Stimulated activated CD4-positive, alpha-beta T cell treated with anti-CD3 and anti-CD28 coated beads, Interleukin-4, amount 100 ng/mL, for 24 hours (primary cell): ENCODE measurements at places on chromosomes 1 and 21.
A peak's percentile ranks its signal among the peaks of the same experiment; 100 is the strongest.

DNA sequence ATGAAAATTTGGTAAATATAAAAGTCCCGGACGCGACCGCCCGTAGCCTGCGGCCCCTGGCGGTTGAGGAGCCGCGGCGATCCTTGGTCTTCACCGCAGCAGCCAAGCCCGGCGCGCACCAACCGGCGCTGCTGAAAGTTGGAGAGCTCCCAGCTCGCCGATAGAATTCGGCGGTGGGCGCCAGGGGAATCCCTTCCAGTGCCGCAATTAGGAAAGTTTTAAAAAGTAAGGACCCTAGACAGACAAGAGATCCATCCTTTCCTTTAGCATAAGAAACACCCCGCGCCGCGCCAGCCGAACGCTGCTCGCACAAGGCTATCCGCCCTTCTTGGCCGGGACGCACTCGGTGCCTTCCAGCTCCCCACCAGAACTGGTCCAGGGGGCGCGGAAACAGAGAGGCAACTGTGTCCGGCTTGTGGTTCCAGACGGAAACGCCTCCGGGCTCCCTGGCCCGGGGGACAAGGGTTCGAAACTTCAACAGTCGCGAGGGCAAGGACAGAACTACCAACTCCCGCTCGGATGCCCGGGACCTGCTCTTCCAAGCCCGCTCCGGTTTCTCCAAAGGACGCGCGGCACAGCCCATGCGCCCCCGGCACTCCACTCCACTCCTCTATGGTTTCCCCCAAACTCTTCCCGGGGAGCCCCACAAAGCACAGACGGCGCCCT is 1.7 kb downstream of the FAM78B start:
- DNase-seq, result no peak

DNA sequence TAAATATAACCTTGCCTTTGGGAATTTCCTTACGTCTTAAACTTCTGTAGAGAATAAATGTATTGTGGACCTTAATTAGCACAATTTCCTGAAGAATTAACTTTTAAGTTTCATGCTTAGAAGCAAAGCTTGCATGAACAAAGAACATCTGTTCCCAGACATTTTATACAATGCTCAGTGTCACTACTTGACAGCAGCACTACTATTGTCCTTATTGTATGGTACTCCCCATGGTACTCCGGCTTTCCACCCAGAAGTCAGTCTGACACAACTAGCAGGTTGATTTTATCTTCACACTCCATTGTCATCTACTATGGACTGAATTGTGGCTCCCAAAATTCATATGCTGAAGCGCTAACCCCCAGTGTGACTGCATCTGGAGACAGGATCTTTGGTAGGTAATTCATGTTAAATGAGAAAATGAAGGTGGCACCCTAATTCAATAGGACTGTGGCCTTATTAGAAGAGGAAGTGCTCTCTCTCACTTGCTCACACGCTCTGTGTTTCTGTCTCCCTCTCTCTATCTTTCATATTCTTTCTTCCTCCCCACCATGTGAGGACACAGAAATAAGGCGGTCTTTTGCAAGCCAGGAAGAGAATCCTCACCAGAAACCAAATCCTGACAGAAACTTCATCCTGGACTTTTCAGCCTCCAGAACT is 10.7 kb upstream of the OR2B11 start:
- no peak for DNase-seq

DNA sequence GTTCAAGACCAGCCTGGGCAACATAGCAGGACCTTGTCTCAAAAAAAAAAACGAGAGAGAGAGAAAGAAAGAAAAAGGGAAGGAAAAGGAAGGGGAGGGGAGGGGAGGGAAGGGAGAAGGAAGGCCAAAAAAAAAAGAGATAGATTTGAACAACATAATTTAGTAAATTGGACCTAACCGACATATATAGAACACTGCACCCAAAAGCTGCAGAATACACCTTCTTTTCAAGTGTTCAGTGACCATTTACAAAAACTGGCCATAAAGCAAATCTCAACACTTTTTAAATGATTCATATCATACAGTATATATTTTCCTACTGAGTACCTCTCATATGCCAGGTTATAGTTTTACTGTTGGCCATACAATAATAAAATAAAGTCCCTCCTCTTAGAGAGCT is 6.9 kb downstream of the TSTD1 start:
- no peak for DNase-seq

GRCh38 chr1:52571783-52572182 is 18.9 kb upstream of the TUT4 start:
- no peak for DNase-seq

GRCh38 chr21:42025376-42026081 is 15.4 kb upstream of the ZBTB21 start:
- DNase-seq, result no peak

GRCh38 chr1:161251579-161251978 is 7.0 kb upstream of the PCP4L1 start:
- DNase-seq, result no peak

DNA sequence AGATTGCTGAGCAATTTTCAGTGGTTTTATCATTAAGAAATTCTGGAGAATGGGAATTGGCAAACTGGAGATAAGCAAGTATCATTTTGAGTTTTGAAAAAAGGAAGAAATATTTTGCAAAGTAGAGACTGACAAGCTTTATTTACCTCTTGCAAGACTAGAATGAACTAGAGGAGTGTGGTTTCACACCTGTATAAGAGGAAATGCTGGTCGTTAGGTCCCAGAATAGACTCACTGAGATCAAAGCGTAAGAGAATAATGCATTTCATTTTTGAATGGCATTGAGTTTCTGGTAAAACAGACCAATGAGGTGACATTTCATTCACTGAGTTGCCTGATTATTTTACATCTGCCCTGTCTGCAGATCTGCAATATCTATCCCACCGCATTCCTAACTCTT is 308.1 kb downstream of the ADGRL2 start:
- DNase-seq, result no peak

DNA sequence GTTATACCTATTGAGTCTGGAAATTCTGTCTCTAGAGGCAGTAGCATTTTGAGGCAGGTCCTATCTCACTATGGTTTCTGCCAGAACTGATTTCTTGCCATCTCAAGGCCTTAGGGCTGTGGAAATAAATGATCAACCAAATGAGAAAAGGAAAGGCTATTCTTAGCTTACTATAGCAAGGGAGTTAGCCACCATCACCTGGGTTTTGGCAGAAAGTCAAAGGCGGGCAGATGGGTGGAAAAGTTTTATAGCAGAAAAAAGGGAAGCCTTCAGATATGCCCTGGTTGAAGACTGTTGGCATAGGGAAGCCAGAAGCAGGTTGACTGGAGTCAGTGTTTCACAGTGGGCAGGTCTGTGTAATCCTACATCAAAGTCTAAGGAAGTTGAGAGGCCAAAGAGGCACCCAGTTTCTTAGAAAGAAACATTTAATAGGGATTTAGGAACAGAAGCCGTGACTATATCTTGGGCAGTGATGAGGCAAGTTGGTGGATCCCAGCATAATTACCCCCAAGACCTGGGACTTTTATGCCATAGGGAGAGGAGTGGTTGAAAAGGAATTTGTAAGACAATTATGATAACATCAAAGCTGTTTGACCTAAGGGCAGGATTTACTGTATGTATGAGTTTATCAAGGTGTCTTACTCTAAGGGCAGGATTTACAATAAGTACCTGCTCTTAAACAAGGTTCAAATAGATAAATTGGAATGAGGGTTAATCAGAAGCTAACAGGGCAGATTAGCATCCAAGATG is 29.7 kb downstream of the CTH start:
- no peak for DNase-seq

- DNase-seq, result no peak
These were observed 61.0 kb downstream of the ZBTB18 start for GRCh38 chr1:244112041-244112440.

- DNase-seq, result no peak
These were observed 3.6 kb upstream of the ZNF124 start for GRCh38 chr1:247175458-247175857.

DNA sequence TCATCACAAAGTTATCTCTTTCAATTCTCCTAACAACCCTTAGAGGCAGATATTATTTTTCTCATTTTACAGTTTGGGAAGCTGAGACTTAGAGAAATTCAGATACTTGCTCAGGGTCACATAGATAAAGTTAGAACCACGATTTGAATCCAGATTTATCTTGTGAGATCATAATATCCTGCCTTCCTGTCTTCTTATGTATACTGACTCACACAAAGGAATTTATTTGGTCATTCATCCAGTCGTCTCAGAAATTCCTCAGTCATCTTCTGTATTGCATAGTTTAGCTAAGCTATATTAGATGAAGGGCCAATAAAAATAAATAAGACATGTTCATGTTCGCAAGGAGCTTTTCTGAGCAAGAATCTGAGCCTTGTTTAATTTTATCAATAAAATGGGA is 35.8 kb upstream of the RUNX1 start:
- DNase-seq, result no peak

DNA sequence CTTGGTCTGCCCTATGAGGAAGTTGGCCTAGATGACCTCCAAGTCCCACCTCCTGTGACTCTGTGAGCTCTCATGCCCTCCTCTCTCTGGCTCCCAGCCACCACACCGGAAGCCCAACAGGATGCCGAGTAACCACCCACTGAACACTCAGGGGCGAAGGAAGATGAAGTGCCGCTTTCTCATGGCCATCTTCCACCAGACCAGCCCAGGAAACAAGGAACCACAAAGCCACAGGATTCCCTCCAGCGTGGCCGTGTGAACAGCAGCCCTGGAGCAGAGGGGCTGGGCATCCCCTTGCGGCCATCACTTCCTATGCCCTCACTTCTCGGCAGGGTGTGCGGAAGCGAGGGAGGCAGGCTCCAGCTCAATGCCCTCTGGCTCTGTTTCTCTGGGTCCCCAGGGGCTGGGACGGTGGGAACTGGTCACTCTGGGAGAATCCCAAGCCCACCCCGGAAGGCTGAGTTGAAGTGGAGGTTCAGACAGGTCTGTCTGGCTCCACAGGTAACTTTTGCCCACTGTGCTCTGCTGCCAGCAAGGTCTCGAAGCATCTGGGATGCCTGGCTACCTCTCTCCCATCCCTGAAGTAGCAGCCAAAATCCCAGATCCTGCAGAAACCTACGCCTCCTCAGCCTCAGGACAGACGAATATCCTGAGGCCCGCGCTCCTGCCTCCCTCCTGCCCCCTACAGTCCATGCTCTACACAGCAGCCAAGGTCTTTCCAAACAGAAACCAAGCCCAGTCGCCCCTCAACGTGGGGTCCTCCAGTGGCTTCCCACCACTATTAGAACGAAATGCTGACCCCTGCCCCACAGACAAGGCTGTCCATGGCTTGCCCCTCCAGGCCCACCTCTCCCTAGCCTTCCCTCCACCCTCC is 44.2 kb upstream of the ECE1 start:
- DNase-seq, result peak; percentile 73

DNA sequence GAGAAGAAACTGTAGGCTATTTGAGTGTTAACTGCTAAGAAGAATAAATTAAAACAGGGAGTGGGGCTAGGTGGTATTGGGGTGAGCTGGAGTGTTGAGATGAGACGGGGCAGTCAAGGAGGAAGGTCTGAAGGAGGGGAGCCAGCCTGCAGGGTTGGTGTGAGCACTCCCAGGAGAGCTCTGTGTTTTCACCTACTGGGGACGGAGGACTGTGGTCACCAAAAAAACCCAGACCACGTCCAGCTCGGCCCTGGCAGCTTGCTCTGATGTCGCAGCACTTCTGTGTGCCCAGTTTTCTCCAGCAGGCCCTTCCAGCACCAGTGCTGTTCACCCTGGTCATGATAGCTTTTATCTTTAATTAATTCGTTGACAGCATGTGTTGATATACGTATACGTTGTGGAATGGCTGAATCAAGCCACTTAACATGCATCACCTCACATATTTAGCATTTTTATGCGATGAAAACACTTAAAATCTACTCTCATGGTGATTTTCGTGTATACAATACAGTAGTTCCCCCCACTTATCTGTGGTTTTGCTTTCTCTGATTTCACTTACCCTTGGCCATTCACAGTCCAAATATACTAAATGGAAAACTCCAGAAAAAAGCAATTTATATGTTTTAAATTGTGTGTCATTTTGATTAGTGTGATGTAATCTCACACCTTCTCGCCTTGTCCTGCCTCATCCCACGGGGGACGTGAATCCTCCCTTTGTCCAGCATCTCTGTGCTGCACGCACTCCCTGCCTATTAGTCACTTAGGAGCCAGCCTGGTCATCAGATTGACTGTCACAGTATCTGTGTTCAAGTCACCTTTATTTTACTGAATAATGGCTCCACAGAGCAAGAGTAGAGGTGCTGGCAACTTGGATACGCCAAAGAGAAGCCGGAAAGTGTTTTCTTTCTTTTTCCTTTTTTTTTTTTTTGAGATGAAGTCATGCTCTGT is 12.3 kb downstream of the FAM3B start:
- DNase-seq, result no peak

DNA sequence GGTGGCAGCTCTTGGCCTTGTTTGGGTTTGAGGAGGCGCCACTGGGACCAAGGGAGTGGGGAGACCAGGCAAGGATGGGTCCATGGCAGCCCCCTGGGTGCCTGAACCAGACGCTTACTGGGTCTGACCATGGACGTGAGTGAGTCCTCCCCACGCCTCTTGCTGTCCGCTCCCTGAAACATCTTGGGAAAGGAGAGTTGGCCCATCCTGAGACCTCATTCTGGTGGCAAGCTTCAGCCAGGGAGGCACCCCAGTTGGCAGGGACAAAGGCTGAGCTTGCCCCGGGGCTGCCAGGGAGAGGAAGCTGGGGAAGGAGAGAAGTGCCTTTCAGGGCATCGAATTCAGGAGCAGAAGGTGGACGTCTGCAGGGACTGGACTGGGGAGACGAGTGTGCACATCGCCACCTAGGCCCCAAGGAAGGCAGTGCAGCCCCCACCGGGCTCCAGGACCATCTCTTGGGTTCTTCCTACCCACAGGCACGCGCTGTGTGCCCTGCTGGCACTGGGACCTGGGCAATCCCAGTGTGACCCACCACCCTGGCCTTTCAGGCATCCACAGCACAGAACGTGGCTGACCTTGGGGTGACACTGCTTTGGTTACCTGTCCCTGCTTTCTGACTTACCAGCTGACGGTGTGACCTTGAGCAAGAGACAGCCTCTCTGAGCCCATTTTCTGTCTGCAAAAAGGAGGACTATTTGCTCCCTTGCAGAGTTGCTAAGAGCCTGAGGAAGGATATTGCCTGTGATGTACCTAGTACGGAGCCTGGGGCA is 132.9 kb upstream of the WNT4 start:
- DNase-seq, result peak; percentile 36

DNA sequence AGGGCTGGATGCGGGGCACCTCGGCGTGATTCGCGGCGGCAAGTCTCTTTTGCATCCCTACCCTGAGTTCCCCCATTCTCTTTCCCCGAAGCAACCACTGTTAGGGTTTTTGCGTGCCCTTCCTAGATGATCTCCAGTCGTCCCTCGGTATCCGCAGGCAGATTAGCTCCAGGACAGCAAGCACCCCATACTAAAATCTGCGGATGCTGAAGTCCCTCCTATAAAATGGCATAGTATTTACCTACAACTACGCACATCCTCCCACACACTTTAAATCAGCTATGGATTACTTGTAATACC is 22.8 kb upstream of the CFAP126 start:
- DNase-seq, result no peak
